ENCODE measurements at places on chromosomes 4 and X. TPM values are rescaled to one million over a fixed set of nuclear protein-coding genes. Genes with fewer than 3 reads are reported as not detected.
A peak's percentile ranks its signal among the peaks of the same experiment; 100 is the strongest.

DNA sequence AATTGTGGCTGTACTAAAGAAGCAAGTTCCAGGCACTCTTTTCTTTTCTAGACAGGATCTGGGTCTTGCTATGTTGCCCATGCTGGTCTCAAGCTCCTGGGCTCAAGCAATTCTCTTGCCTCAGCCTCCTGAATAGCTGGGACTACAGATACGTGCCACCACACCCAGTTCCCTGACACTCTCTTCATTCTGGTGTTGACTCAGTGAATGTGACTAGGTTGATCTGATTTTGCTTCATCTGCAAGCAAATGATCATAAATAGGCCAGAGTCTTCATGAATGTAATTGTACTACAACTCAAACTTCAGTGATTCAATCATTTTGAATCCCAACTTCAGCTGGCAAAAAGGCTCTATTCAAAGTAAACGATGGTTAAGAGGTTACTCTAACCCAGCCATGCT lies 78.5 kb downstream of the APBB2 start:
- DNase-seq = no peak

DNA sequence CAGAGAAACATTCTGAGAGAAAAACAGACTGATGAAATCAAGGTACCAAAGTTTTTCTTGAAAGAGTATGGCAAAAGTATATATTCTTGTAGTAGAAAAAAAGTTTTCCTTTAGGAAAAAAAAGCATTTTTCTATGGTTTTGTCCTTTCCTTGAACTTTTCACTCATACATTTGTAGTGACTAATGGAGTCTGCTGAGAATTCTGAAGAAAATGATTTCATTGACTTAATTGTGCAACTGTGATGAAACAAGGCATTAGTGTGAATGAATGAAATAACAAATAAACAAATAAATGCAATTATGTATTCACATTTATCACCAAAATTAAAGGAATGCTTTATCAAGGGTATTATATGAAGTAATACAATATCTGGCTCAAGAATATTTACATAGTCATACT lies 5.7 kb downstream of the CSN1S1 start:
- DNase-seq = no peak

DNA sequence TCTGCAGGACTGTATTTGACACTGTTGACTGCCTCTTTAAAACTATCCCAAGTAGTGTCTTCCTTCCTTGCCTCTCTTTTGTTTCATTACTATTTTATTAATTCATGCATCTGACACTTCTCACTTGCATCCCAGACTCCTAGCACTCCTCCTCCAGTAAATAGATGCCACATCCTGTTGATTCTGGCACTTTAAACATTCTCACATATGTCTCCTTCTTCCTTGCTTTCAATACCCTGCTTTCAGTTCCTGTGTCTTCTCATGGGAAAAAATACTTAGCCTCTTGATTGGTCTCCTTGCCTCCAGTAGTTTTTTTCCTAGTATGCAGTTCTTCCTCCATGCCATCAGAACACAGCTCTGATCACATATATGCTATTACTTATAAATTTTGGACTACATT lies 5.1 kb downstream of the RNF128 start:
- no peak for DNase-seq

DNA sequence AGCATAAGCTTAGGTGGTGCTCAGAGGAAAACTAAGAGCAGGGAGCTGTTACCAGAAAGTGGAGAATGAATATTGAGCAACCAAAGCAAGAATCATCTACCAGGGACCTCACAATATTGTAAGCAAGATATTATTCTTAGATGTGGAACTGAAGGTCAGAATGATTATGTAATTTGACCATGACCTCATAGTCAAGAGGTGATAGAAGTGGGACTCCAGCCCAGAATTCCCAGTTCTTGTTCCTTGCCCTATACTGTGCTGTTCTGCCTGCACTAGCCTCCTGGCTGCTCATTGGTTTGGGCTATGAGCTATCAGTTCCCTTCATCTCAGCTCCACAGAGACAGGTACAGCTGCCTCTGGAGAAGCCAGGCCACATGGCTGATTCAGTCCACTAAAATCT lies 229.4 kb downstream of the LDB2 start:
- no peak for DNase-seq

- DNase-seq = peak; percentile 98
Measured at GRCh38 chr4:67700738-67701516, at the start of gene UBA6. Gene UBA6, minus strand, starts transcription at chr4:67701155. Its CDS starts 36 bp downstream, at chr4:67701119.

DNA sequence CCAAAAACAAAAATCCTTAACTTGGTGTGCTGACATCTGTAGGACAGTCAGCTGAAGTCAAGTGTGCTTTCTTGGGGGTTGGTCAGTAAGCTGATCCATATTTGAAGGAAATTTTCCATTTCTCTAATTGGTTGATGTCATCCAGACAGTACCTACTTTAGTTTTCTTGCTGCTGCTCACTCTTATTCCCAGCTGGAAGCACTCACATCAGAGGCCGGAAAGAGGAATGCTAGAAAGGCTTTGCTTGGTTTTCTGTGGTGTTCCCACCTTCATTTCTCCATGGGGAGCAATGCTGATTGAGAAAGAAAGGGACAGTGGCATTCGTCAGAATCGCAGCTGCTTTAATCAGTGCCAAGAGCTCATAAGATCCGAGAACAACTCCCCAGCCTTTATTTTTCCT lies 227.0 kb downstream of the C4orf33 start:
- DNase-seq = no peak

DNA sequence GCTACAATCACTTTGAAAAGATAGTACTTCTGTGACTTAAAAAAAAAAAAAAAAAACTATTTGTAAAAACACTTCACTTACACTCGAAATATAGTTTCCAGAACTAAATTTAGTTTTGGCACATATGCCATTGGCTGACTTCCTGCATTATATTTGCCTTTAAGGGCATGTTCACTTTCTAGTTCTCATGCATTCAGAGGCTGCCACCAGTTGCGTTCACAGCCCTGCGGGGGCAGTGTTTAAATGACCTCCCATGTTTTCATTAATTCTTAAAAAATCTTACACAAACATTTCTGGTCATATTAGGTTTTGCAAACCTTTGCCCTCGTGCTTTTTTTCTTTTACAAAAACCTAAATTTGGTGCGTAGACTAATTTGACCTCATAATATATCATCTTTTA lies 12.4 kb upstream of the ARHGAP6 start:
- DNase-seq = no peak

DNA sequence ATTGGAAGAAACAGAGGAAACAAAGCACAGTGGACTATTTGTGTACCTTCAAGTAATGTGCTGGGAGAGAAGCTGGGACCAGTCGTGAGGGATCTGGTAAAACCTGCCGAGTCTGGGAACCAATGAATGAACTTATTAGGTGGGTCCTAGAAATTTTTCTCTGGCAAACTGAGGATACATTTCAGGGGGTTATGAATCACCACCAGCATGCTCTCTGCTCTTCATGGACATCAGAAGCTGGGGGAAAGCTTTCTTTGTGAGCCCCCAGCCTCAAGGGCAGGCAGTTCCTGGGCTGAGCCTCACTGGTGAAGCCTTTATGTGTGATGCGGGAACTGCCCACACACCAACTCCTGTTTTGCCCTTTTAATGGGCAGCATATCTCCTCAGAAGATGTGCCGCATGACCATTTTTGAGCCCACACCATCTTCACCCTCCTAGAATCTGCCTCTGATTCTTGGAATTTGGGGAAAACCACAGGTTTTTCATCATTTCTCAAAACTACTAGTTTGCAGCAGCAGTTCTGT lies 95.4 kb upstream of the ENPP6 start:
- no peak for DNase-seq

DNA sequence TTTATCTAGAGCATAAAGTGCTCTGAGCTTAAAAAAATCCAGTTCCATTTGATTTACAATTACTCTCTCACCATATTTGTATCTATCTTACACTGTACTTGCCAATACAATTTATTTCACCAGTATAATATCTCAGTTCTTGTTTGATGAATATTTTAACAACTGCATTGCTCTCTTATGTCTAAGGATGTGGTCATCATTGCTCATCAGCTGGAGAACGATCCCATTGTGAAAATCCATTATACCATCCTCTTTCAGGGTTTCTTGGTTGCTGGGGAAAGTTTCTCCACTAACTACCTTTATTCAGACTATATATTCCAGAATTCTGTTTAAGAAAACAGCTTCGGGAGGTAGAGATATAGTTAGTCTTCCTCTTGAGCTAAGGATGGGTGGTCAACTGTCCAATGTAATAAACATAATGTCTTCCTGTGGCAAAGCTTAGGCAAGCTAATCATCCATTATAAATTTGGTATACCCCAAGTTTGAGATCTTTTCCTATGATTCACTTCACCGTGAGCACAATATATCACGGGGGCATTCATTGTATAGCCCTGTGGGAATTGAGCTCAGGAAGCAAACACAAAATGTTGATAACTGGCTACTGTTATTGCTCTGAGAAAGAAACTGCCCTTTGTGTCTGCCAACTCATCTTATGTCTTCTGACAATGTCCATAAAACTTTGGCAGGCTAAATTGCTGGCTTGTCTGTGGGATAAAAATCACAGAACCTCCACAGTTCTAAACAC lies 2361.9 kb downstream of the ARAP2 start:
- no peak for DNase-seq

- no peak for DNase-seq
Measured at GRCh38 chr4:184387351-184387750, 87.0 kb downstream of the IRF2 start.

GRCh38 chrX:154785716-154786115 lies 19.6 kb downstream of the MPP1 start:
- DNase-seq = no peak

DNA sequence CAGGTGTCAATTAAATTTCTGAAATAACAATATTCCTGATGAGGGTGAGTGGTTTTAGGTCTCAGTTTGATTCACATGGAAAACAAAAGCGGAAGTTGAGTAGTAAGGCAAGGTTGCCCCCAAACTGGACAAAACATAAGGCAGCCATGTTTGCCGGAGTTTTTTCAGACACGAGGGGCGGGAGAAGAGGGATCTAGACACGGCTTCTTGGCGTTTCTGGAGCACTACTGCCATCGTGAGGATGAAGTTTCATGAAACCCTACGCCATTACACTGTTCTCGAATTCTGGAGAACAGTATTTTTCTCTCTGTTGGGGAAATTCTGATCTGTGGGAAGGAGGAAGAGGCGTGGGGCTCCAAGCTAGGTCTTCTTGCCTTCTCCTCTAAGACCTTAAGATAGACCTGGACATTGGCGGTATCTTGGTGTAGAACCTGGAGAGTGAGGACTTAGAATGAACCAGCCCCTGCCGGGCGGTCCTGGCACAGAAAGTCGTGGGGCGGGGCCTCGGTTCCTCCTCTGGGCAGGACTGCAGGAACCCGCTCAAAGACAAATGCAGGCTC lies 160.3 kb downstream of the OR13H1 start:
- no peak for DNase-seq

DNA sequence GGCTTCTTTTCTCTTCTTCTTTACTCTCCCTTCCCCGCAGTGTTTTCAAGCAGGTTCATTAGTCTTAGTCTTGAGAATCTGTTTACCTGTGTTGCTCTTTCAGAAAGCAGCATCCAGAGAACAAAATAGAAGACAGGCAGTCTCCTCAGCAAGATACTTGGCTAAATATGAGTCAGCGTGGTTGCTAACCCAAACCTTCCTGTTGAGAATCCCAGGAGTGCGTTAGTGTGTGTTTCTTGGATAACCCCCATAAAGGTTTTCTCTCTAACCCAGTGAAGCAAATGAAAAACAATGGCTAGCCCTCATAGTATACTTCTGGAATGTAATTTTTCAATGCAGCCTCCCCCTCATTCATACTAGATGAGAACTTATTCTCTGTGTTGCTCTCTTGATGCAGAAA lies 41.1 kb downstream of the BMPR1B start:
- no peak for DNase-seq

- peak; percentile 52 for DNase-seq
Measured at GRCh38 chr4:81913427-81913879, 441.7 kb upstream of the RASGEF1B start.

- DNase-seq = no peak
Measured at GRCh38 chr4:166724369-166724768, 509.9 kb downstream of the SPOCK3 start.

Gene NAP1L2
- 2.1 TPM for total RNA-seq

Gene FNIP2
- 90.7 TPM for total RNA-seq

Gene CT45A10
- not detected for total RNA-seq

Gene TET2
- total RNA-seq = 37.3 TPM

Gene MGST2
- 79.3 TPM for total RNA-seq

Gene RNF212
- total RNA-seq = 6.8 TPM

All from lower lobe of right lung (tissue), 2 donors.